ENCODE measurements at places on chromosomes 5 and 9. TPM values are rescaled to one million over a fixed set of nuclear protein-coding genes. Genes with fewer than 3 reads are reported as not detected.

Gene CDKN2A
- total RNA-seq = 0.64 TPM

Gene DMRT3
- total RNA-seq = not detected

Gene OCLN
- 104 TPM for total RNA-seq

Gene ZNF300
- 2.7 TPM for total RNA-seq
